ENCODE measurements at places on chromosomes 16 and 17.

DNA sequence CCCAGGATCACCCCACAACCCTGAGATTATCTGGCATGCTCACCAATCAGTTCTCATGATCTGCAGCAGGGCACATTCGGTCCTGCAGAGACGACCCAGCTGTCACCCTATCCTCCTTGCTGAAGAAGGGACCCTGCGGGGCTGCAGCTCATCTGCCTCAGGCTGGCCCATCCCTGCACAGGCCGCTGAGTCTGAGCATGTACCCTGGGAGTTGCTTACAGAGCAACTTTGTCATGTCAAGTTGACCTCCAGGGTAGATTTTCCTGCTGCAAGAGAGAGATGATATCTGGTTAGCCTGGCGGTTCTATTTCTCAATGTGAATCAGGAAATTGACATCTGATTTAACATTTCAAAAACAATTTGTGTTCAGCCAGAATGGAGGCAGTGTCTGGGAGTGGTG, 36.0 kb upstream of the ADCY9 start:
- no peak for DNase-seq

GRCh38 chr16:89048090-89048725, 45.4 kb upstream of the ACSF3 start:
- DNase-seq = no peak

DNA sequence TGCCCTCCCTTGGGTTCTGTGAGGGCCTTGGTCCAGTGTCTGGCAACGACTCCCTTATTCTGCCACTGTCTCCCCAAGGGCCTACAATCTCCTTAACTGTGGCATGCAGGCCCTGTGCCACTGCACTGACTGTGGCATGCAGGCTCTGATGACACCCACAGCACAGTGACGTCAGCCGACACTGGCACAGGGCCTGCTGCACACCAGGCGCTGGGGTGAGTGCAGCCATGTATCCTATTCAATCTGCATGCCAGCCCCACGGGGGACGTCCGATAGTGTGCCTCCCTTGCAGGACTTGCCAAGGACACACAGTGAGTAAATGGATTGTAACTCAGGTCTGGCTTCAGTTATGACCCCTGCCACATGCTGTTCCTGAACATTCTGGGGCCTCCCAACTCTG, 39.8 kb upstream of the RASD1 start:
- DNase-seq = peak; percentile 56

DNA sequence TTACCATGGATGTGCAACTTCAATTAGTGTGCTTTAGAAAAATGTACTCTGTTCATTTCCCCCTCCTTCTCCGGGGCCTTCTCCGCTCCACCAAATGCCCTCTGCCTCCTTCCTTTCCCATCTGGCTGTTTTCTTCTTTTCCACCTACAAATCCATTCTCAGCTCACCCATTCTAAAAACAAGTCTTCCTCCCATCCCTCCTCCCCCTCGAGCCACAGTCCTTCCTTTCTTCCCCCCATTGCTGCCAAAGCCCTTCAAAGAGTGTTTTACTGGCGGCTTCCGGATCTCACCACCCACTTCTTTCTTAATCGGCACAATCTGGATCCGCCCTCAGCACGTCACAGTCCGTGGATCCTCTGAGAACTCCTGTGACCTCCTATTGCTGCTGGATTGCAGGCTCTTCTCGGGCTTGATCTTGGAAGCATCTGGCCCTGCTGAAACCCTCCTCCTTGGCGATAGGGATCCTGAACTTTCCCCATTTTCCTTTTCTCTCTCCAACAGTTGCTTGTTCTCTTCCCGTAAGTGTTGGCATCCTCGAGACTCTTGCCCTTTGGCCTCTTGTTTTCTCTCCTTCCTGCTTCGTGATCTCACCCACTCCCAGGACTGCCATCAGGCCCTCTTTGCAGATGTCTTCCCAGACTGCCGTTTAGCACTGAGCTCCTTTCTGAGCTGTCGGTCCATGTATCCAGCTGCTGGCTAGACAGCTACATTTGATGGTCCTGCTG, 36.0 kb upstream of the FBXO47 start:
- peak; percentile 53 for DNase-seq

DNA sequence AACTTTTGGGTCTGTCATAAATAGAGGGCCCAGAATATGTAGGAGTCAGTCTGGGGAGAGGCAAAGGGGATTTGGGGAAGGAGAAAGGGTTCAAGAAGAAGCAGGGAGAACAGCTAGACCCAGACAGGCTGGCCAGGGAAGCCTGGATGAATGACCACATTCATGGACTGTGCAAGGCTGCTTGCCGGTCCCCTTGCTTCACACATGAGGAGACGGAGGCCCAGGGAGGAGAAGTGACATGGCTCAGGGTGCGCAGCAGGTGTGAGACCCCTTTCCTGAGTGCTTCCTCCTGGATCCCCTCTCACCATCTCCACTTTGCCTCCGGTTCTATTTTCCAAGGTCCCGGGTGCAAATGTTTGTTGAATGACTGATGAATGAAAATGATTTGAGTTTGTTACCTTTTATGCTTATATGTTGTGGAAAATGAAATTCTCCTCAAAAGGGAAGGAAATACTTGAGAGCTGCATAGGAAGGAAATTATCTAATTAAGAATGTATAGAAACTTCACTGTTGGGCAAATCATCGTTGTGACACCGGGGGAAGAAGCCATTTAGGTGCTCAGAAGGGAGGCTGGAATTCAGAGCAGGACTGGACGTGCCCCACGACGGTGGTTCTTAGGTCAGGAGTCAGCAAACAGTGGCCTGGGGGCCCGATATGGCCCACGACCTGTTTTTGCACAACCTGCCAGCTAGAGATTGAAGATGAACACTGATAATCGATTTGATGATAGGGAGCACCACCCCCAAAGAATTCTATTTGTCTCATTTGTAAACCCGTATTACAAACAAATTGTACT, 559 bp downstream of the ITGAM start:
- DNase-seq = no peak

DNA sequence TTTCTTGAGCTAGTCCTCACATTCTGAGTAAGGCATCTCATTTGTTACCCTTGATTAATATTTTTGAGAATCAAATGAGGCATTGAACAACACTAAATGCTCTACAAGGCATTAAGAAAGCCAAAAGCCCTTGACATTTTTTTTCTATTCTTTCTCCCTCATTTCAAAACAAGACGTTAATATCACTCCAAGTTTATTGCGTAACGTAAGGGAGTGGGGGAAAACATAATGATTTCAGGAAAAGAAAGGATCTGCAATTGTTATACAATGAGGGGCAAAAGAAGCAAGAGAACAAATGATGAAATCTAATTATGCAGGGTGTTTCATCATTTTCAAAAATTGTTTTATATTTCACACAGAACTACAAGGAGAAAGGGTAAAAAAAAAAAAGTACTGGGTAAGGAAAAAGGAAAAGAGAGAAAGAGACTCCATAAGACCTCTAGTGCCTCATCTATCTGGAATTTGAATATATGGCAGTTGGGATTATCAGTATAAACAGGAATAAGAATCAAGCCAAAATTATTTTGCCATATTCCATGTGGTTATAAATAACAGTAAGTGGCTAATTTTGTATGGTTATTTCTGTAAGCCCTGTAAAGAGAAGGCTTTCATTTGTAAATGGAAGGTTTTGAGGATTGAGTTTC, 163.0 kb downstream of the ABCA8 start:
- peak; percentile 34 for DNase-seq

DNA sequence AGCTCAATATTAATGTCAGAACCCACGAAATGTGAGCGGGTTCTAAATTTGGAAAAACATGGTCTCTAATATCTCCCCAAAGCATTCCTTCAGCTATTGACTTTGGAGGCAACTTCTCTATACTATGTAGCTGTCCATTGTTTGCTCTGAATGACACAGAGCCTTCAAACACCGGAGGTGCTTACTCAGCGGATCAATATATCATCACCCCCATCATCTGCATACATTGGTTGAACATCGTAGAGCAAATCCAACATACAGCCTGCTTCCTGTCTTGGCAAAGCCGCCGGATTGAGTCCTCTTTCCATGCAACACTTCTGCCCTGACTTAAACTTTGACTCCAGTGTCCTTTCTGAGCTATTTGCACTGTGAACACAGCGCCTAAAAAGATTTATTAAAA, 61.3 kb downstream of the C17orf67 start:
- no peak for DNase-seq

- DNase-seq = peak; percentile 66
Measured at GRCh38 chr16:10514369-10515055, 65.9 kb downstream of the EMP2 start.

- DNase-seq = no peak
Measured at GRCh38 chr17:64455993-64456885, 7.3 kb downstream of the MILR1 start.

- no peak for DNase-seq
Measured at GRCh38 chr17:14777291-14777690, 476.4 kb downstream of the HS3ST3B1 start.

DNA sequence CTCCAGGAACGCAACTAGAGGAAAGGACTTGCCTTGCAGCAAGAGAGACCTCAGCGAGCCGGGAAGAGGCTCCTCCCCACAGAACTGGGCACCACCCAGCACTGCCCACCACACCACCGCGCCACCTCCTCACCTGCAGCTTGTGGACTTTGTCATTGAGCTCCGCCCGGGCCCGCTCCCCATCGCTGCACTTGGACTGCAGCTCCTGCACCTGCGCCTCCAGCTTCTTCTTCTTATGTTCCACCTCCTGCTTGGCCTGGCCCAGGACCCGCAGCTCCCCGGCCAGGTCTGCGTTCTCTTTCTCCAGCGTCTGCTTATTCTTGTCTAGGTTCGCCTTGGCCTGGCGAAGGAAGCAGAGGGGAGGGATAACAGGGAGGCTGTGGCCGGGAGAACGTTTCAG, 76.7 kb downstream of the NDE1 start:
- no peak for DNase-seq

- DNase-seq = no peak
Measured at GRCh38 chr16:69564845-69565670, 708 bp upstream of the NFAT5 start.

DNA sequence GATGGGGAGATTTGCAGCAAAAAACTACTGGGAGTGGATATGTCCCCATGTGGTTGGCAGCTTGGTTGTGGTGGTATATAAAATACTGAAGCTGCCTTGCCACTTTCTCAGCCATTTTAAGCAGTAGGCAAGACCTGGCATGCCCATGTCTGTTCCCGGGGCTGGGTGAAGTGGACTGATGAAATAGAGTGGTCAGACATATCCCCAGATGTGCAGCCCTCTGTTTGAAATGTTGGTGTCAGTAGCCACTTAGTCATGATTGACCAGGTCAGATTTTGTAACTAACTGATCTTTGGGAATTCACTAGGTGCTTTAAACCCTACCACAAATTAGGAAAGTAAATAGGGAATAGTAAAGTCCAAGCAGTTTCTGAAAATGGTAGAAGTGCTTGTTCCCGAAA, 151.6 kb downstream of the PHKB start:
- no peak for DNase-seq

DNA sequence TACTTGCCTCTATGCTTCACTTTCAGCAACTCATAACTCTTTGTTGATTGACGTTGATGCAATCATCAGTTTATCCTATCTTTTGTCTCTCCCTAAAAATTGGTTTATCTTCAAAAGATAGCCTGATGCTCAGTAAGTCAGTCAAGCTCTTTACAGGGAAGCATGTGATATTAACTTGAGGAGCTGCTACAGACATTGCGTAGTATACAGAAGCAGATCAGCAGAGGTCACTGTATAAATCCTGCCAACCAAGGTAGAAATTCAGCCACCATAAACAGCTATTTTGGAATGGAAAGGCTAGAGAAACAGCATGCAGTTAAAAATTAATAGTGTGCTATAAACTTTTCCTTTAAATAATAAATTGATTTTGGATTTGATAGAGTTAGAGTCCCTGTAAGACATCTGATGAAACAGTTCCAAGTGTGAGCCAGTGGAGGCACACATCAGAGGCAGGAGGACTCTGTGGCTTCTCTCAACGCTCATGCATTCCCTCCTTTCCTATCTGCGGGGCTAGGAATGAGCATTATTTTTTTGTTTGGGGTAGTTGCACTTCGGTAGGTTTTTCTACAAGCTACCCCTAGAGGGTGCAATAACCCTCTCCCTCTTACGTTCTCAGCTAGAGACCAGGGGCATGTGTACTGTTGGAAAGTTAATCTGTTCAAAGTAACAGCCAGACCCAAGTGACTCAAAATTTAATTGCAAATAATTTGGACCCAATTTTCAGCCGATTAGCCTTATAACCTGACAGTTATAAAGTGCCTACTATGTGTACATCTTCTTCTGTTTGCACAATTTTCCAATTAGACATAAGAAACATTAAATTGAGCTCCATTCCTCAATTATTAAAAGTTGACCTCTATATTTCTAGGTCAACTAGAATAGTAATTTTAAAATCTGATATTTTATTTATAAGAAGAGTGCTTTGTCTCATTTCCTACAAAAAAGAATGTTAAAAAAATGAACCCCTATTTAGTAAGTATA, 647.7 kb upstream of the SOX9 start:
- peak; percentile 57 for DNase-seq

DNA sequence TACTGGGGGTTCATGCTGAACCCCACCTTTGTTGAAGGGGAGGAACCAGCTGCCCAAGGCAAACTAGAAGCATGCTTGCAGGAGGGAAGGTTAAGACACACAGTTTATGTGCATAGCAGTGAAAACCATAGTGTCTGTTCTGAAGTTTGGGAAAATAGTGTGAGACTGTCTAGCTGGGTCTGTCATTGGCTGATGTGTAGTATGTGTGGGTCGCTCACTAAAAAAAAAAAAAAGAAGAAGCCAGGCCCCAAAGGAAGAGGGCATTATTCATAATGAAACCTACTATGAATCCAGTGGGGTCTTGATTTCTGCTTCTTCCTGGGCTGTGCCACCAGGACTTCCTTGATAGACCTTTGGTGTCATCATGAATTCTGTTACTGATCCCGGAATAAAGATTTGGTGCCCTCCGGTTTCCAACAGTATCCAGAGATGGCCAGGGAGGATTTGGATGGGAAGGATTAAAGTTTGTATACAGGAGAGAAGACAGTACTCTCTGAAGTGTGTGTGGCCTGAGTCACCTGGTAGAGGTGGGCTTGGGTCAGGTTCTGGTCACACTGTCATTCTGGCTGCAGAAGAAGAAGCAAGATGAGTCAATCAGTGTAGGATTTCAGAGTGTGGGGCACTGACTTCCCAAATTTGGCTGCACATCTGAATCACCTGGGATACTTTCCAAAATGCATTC, 220.3 kb downstream of the PRKCA start:
- DNase-seq = peak; percentile 52

- no peak for DNase-seq
Measured at GRCh38 chr17:183021-183420, 1.6 kb upstream of the DOC2B start.

GRCh38 chr17:42120770-42121769, at the start of gene KAT2A:
TSS of gene KAT2A (minus strand) at chr17:42121367. CDS start at chr17:42121304, 63 bp downstream.
- peak; percentile 76 for DNase-seq

DNA sequence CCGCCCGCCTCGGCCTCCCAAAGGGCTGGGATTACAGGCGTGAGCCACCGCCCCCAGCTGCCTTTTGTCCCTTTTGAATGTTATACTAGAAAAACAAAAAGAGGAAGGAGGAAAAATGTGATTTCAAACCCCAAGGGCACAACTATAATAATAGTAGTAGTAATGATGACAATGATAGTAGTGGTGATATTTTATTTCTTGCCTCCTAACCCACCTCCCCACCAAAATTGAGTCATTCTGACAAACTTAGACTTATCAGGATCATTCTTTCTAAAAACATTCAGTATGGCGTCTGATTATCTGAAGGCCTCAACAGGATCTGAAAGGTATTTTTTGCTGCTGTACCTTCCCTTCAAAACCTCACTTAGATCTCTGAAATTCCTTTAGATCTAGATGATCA, 13.6 kb downstream of the GPATCH8 start:
- DNase-seq = no peak

GRCh38 chr17:19299214-19299747, 62.1 kb downstream of the EPN2 start:
- DNase-seq = no peak

Measured in fibroblast of skin of right quadriceps (primary cell).